ENCODE measurements at places on chromosomes 2 and 18. TPM values are rescaled to one million over a fixed set of nuclear protein-coding genes. Genes with fewer than 3 reads are reported as not detected.

Gene RALB
- total RNA-seq: 35.6 TPM

Gene CABYR
- total RNA-seq: 34.6 TPM

Gene SLC4A3
- total RNA-seq: 32.1 TPM

Gene PROC
- not detected for total RNA-seq

Gene BMPR2
- total RNA-seq: 86.4 TPM

Gene CSRNP3
- 246 TPM for total RNA-seq
